ENCODE measurements at places on chromosomes 1 and 21. TPM values are rescaled to one million over a fixed set of nuclear protein-coding genes. Genes with fewer than 3 reads are reported as not detected.

OLIG2 gene
- total RNA-seq: not detected

S100A3 gene
- 1.7 TPM for total RNA-seq

BRDT gene
- not detected for total RNA-seq

SELP gene
- 0.13 TPM for total RNA-seq

MRAP gene
- 0.13 TPM for total RNA-seq

PODN gene
- total RNA-seq: 20.9 TPM

AVPR1B gene
- total RNA-seq: not detected

AKT3 gene
- 66.3 TPM for total RNA-seq

FCAMR gene
- total RNA-seq: not detected

ELAPOR1 gene
- total RNA-seq: 0.39 TPM

TNFAIP8L2 gene
- total RNA-seq: not detected

WNT2B gene
- total RNA-seq: 4.7 TPM

DNAI4 gene
- 8.1 TPM for total RNA-seq

DIO1 gene
- not detected for total RNA-seq

SH3BGR gene
- total RNA-seq: 5.3 TPM

Data from smooth muscle cell of the pulmonary artery (primary cell).